ENCODE measurements at places on chromosomes 2 and 18.
A peak's percentile ranks its signal among the peaks of the same experiment; 100 is the strongest.

- DNase-seq: no peak
Measured at GRCh38 chr18:11998193-11998592, 16.9 kb downstream of the IMPA2 start.

GRCh38 chr2:159175182-159175581, 111.3 kb downstream of the WDSUB1 start:
- DNase-seq: no peak

DNA sequence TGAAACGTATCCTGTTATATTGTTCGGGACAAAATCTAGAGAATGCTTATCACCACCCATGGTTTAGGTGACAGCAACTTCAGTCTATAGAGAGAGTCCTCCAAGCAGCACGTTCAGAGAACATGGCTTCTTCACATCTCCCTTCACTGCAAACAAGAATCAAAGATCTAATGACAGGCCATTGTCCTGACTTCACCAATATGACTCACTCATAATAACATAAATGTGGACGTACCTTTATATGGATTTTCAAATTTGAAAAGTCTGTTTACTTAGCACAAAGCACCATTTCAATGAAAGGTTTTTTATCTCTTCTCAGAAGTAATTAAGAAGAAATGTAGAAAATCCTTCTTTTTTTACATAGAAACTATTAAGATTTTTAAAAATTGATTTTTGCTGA, 46.7 kb downstream of the KLF7 start:
- DNase-seq: no peak

DNA sequence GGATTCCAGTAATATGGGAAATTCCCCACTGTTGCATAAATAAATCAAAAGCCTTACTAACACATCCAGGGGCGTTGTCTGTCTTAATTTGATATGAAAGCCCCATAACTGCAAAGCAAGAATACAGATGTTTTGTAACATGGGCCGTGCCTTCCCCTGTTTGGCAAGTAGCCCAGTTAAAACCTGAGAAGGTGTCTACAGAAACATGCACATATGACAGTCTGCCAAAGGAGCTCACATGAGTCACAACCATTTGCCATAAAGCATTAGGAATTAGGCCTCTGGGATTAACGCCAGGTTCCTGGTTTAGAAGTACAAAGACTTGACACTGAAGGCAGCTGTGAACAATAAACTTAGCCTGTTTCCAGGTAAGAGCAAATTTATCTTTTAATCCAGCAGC, 43.1 kb upstream of the LONRF2 start:
- peak; percentile 91 for DNase-seq

- no peak for DNase-seq
Measured at GRCh38 chr18:6366776-6367175, 47.9 kb downstream of the L3MBTL4 start.

DNA sequence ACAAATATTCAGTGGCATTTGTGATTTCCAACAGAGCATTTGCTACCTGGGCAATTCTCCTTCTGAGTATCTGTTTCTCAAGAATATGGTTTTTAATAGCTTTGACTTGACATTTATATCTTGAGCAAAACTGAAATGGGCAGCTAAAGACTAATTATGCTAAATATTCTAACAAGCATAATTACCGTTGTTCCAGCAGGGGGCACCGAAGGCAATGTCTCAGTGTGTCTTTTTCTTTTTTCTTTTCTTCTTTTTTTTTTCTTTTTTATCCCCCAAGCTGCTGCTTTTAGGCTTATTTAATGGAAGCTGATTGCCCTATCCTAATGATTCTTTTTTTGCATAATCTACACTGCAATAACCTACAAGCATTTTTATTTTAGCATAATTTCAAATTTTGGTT, 138.9 kb upstream of the NABP1 start:
- DNase-seq: no peak

DNA sequence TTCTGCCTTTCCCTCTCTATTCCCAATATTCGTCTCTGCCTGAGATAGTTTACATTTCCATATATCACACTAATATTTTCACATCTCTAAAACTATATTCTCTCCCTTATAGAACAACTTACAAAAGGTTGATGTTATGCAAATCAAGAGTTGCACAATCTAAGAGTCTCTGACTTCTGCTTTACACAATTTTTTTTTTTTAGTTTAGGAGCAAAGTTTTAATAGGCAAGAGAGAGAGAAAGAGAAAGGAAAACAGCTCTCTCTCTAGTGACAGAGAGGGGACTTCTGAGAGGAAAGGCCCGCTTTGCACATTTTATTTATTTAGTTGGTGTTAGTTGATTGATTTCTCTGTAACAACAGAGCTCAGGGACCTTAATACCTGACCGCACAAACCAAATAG, 380.2 kb downstream of the TXNL1 start:
- no peak for DNase-seq

GRCh38 chr2:129376426-129377077, 602.9 kb upstream of the RAB6C start:
- no peak for DNase-seq

DNA sequence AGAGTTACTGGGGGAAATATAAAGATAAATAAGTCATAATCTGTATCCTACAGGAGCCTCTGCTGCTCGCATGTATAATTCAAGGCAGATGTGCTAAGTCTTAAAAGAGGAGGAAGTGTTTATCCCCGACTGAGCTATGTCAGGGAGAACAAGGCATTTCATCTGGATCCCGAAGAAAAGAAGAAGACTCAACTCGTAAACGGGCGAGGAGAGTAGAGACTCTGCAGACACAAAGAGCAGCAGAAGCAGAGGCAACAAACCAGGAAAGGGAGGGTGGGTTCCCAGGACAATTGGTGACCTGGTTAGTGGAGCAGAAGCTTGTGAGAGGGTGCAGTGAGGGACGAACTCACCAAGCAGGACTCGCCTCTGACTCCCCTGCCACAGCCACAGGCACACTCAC, 368.6 kb downstream of the EIPR1 start:
- no peak for DNase-seq

DNA sequence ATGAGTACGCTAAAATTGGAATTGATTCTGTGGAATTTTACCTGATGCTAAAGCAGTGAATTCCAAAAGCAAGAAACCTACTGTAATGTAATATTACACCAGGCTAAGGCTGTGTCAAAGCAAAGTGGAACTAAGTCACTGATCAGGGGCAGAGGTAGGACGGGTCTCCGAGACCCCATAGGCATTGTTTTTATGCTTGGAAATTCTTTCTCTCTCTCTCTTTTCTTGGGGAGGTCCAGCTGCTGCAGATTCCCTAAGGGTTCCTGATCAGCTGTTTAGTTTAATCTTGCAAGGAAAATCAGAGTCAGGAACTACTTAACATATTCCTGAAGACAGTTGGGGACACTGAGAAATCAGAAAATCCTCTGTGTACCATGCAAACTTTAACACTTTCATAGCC, 220.2 kb downstream of the SRBD1 start:
- DNase-seq: no peak

GRCh38 chr2:175181877-175182308, 383 bp upstream of the ATP5MC3 start:
- DNase-seq: no peak

DNA sequence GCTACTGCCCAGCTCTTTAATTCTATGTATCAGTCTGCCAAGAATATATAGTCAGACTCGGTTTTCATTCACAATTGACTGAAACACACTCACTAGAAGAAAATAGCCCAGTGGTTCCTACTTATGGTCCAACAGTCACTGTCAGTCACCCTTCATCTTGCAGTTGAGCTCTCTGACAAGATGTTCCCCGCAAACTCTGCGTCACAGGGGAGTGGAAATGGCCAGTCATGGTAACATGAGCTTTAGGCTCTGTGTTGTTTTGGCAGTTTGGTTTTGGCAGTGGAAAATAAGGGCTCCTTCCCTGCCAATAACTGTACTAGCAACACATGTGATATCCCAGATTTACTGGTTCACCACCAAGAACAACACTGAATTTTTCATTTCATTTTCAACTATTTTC, 122.5 kb downstream of the PRPF40A start:
- no peak for DNase-seq

DNA sequence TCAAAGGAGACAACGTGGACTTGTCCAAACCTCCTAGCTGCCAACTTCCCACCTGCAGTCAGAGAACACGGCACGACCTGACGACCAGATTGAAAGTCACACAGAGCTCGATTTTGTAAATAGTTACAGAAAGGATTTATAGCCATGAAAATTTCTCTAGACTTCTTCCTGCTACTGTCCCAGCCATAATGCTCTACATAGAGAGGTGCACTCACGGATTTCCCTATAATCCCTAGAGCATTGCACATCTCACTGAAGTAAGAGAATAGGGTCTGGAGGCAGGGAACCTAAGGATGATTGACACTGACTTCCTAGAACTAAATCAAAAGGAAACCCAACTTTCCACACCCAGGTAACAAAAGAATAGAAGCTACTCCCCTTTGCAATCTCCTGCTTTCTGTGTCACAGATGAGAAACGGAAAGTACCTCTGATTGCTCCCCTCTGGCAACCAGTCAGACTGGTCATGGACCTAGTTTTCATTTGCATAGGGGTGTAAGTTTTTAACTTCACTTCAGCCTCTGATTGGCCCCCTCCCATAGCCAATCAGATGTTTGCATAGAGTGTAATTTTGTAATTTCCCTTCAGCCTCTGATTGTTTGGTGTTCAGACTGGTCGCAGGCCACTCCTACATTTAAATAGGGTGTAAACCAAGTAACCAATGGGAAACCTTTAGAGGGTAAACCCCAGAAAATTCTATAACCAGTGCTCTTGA, 58.6 kb upstream of the FBXO11 start:
- DNase-seq: no peak

DNA sequence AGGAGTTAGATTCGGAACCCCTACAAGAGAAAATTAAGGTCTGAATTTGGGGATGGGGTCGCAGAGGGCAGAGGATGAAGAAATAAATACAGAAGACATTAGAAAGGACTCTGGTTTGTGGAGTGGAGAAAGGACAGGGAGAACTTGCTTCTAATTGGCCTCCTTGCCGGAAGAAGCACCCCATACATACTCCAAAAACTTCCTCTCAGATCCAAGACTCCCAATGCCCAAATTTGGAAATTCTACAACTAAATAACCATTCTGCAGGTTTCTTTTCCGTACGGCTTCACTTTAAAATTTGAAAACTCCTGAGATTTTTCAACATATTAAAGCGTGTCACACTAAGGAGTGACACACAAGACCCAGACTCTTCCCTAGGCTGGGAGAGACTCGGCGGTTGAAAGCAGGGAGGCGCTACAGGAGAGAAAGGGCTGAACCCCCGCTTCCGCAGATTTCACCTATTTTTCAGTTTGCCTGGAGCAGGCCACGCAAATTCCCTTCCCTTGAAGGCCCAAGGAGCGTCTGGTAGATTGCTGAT, 478 bp downstream of the CLHC1 start:
- DNase-seq: no peak

GRCh38 chr2:26477911-26478253, at the start of gene OTOF:
TSS of gene OTOF (minus strand) at chr2:26478124.
- DNase-seq: no peak

- DNase-seq: no peak
Measured at GRCh38 chr2:74089816-74090745, 57.6 kb downstream of the BOLA3 start.

GRCh38 chr2:203636588-203637470, 69.6 kb upstream of the CD28 start:
- no peak for DNase-seq

DNA sequence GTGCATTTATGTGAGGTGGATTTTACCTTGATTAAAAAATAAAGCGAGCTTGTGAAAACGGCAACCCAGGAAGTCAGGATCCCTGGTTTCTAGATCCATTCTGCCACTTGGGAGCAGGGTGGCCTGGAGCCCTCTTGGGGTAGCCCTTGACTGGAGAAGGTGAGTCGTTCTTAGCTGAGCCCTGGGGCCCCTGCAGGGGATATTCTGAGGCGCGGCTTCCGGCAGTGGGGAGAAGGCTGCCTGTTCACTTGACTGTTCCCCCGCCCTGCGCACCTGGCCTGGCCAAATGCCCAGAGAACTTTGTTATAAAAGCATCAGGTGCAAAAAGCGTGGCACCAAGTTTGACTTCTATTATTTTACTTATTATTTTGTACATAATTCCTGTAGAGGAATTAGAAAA, 221.9 kb downstream of the DYSF start:
- DNase-seq: no peak

- DNase-seq: no peak
Measured at GRCh38 chr18:36532815-36533214, 235.3 kb downstream of the FHOD3 start.

DNA sequence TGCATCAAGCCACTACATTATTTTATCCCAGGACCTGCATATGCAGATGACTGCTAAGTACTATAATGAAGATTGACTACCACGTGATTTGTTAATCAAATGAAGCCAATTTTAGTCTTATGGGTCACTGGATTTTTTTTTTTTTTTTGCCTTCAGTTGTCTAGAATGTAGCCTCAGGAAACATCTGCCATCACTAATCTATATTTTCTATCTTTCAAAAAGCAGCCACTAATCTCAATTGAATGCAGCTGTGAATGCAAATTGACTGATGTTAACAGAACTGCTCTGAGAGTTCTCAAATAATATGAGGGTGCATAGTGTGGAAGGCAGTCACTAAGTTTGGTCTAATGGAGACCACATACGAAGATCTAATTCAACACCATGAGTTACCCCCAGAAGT, 106.3 kb downstream of the ABCA12 start:
- no peak for DNase-seq

DNA sequence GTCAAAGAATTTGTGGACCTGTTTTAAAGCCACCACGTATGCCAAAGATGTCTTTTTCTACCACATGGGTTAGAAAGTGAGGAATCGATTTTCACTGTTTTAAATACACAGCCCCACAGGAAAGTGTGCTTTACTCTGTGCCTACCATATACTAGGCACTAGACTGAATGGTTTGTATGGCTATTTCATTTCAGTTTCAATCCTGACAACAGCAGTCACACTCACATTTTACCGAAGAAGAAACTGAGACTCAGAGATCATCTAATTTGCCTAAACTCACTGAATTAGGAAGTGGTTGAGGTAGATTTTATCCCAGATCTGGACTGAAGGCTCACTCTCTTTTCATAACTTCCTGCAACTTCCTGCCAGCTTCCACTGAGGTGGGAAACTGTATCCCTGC, 176.4 kb downstream of the ALK start:
- no peak for DNase-seq

GRCh38 chr2:179596018-179596417, 265.4 kb downstream of the ZNF385B start:
- no peak for DNase-seq

DNA sequence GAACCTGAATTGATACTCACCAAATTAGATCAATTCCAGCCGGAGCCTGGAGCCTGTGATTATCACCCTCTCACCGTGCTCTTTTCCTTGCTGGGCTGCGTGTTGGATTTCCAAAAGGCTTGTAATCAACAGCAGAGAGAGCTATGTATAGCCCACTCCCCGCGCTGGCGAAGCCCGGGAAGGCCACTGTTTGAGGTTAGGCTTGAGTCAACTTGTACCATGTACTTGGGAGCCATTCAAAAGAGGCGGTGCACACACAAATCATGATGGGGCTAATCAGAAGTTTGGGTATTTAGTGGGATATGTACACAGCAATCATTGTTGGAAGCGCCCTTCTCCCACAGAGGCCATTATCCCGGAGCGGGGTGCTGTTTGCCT, 151.6 kb downstream of the GLI2 start:
- DNase-seq: no peak

DNA sequence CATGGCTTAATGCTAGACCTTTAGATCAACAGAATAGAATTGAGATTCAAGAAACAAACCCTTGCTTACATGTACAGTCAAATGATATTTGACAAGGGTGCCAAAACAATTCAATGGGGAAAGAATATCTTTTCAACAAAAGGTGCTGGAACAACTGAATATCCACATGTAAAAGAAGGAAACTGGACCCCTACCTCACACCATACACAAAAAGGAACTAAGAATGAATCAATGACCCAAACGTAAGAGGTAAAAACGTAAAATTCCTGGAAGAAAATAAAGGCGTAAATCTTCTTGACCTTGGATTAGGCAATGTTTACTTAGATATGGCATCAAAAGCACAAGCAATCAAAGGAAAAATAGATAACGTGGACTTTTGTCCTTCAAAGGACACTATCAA, 43.1 kb downstream of the BAZ2B start:
- no peak for DNase-seq

All from NCI-H2107 (cell line).